Thyroid gland (tissue), 4 donors: ENCODE measurements at places on chromosomes 5 and 9. TPM values are rescaled to one million over a fixed set of nuclear protein-coding genes. Genes with fewer than 3 reads are reported as not detected.

DNA sequence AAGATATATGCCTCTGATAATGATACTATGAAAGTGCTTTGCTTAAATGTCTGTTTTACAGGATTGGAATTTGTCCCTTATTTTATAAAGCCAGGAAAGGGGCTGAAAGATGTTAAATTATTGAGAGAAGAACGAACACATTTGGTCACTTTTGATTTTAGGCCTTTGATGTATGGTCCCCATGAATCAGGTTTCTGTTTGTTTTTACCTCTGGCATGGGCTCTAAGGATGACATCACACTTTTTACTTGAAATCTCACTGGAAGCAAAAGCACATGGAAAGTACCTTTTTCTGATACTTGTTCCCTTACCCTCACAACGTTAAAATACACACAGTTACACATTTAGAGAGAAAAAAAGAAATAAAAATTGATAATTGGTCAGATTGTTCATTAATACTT is 6.9 kb downstream of the OTULIN start:
- no peak for DNase-seq

- no peak for DNase-seq
These were observed 27.8 kb downstream of the ROPN1L start for GRCh38 chr5:10469253-10470050.

DNA sequence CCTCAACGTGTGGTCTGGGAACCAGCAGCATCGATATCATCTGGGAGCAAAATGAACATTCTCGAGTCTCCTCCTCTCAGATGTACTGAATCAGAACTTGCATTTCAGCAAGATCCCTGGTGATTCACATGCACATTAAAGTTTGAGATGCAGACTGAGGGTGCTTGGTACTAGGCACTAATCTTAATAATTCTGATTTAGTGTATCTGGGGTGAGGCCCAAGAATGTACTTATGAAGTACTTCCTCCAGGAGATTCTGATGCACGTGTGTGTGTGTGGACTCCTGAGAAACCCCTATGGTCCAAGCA is 56.2 kb upstream of the EQTN start:
- no peak for DNase-seq

DNA sequence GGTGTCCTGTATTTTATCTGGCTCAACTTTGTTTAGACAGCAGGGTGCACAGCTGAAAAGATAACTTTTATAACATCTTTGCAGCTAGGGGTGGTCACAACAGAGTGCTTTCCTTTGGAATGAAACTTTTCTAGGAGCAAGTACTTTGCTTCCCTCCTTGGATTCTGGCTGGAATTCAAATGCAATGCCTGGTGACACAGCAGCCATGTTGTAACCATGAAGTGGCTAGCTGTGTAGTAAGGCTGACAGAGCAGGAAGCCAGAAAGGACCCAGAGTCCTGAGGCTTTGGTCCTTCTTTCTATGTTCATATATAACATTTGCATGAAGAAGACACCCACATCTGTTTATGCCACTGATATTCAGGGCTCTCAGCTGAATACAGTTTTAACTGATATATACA is 48.1 kb downstream of the TENT4A start:
- no peak for DNase-seq

The LVRN gene
- 4.7 TPM for total RNA-seq

- DNase-seq = no peak
These were observed 17.0 kb downstream of the PRRT1B start for GRCh38 chr9:131562032-131562959.

- peak; percentile 17 for DNase-seq
These were observed 397.8 kb downstream of the GADD45G start for GRCh38 chr9:90002397-90003271.

- no peak for DNase-seq
These were observed 193.5 kb downstream of the SEC61B start for GRCh38 chr9:99415606-99416005.

The CD72 gene
- 3.1 TPM for total RNA-seq

DNA sequence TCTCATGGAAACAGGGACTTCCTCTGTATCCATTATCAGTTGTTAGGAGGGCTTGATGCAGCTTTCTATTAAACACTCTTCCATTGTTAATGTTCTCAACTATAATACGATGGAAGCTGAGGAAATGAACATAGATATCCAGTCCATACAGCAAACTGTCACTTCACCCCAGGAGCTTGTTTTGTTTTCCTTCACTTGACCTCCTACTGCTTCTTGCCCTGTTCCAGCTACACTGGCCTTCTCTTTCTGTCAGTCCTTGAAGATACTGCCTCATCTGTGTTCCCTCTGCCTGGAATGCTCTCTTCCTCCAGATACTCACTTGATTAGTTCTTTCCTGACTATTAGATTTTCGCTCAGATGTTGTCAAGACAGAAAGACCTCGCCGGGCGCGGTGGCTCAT is 17.1 kb downstream of the CTNNA1 start:
- DNase-seq = no peak

The RIC1 gene
- total RNA-seq = 45.6 TPM

- DNase-seq = no peak
These were observed 461.3 kb downstream of the SPOCK1 start for GRCh38 chr5:137037848-137038247.

The NAIP gene
- total RNA-seq = 122 TPM

DNA sequence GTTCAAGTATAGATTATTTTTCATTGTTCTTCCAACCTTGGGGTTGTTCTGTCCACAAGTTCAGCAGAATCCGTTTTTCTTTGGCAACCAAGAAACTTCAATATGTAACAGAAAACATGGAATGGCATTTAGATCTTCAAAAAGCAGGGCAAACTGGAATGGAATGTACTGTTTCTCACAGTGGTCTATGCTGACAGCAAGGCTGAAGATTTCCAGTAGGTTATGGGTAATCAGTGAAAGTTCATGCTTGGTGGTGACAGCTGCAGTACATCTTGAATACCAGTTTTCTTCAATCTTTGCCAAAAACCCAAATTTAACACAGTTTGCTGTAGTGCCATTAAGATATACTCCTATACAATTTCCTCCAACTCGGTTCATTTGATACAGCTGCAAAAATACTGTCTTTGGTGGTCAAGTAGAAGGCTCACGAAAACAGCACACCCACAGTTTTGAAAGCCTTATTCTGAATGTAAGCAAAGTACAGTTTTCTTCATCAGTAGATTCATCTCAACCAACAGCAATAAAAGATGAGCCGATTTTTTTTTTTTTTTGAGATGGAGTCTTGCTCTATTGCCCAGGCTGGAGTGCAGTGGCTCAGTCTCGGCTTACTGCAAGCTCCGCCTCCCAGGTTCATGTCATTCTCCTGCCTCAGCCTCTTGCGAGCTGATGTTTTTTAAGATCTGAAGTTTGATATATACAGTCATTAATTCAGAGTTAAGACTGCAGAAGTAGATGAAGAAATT is 4.9 kb downstream of the TRIM52 start:
- DNase-seq = no peak

DNA sequence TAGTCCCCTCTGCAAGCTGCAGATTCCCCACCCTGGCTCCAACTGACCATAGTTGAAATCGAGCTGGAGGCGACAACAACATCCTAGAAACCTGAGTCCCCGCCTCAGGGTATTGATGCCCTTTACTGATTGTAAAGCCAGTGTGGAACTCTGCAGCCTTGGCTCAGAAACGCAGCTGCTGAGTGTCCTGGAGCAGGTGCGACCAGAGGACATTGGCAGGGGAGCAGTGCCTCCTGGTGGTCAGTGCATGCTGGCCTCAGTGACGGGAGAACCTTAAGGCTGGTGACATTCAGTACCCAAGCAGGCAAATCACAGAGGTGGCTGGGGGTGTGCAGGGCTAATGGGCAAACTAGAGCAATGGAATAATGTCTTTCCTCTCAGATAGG is 20.4 kb upstream of the ZNF354B start:
- DNase-seq = peak; percentile 67

The AGXT2 gene
- not detected for total RNA-seq

DNA sequence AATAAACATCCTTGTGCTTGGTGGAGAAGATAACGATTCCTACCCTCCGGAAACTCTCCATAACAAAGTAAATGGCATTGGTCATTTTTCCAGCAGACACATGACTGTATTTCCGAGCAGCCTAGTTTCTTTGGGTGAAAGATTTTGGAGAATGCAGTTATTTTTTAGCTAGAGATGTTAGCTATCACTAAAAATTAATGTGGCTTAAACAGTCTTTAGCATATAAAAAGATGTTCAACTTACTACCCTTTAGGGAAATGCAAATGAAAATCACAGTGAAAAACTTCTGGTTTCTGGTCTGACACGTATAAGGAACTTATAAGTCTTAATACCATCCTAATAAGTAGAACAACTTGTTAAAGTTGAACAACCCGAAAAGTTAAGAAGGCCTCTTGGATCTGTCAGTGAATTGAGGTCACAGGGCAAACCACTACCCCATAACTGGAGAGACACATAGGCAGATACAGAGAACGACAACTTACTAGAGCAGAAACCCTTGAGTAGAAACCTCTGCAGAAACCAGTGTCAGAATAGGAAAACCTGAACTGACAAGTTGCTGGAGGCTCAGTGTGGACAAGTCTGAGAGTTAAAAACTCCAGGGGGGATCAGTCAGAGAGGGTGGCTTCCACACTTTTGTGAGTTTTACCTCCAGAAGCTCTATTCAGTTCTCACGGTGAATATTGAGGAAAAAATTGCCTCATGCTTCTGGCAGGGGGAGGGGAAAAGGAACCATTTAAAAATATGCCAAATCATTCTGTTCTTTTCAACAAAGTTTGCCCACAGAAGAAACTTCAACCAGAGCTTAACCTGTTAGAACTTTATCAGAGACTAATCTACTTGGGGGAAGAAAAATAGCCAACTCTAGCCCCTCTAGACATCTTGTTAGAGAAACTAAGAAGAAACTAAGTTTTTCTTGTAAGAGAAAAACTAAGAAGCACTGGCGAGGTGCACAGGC is 325.2 kb upstream of the RPS23 start:
- no peak for DNase-seq

The PCA3 gene
- total RNA-seq = not detected

GRCh38 chr9:70590315-70590677 is 175.8 kb upstream of the KLF9 start:
- DNase-seq = no peak

The PCDH12 gene
- 7.7 TPM for total RNA-seq

The HMMR gene
- 0.56 TPM for total RNA-seq

DNA sequence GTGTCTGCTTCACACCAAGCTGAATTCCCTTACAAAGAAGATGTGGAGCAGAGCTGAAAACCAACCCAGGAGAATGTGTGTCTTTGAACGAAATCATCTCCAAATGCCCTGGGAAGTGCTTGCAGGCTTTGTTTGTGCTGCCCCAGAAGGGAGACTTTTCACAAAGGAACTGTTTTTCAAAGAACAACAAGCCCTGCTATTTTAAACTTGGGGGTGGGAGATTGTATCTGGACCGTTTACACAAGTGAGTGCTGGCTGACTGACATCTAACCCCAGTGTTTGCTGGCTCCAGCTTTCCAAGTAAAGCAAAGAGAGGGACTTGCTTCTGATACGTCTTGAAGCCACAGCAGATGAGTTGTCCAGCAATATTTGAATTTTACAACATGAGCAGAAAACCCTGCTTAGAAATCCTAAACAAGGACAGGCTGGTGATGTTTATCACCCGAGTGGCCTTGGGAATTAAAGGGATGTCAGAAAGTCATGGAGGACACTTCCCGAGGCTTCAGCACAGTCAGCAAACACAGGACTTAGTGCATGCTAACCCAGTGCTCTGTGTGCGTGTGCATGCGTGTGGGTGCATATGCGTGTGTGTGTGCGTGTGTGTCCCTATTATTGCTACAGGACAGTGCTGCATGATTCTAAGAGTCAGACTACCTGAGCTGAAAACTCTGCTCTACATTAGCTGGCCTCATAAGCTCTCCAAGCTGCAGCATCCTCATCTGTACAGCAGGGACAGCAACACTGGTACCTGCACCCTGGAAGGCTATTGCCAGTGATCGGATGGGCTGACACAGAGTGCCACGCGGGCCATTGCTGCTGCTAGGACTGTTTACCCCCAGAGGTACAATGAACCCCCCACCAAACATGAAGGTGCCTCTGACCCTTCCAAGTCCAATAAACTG is 1.4 kb downstream of the ADAMTS12 start:
- no peak for DNase-seq

DNA sequence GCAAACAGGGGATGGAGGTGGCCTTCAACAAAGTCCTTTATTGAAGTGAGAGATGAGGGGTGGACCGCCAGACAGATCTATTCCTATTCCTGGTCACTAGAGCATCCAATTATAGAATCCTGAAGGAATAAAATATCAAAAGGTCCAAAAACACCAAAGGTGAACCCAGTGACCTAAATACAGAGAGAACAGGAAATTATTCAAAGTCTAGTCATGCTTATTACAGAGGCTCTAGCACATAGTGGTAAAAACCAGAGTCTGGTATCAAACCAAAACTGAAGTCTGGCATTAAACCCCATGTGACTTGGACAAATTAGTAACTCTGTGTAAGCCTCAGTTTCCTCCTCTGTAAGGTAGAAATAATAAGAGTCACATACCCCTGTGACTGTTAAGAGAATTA is 100.5 kb upstream of the SNX2 start:
- no peak for DNase-seq

GRCh38 chr5:127072861-127073846 is at the start of gene C5orf63:
TSS of gene C5orf63 (minus strand) at chr5:127073502. CDS start at chr5:127058995, 14,507 bp downstream.
- peak; percentile 73 for DNase-seq

GRCh38 chr9:5876711-5877110 is 14.0 kb upstream of the MLANA start:
- DNase-seq = no peak

DNA sequence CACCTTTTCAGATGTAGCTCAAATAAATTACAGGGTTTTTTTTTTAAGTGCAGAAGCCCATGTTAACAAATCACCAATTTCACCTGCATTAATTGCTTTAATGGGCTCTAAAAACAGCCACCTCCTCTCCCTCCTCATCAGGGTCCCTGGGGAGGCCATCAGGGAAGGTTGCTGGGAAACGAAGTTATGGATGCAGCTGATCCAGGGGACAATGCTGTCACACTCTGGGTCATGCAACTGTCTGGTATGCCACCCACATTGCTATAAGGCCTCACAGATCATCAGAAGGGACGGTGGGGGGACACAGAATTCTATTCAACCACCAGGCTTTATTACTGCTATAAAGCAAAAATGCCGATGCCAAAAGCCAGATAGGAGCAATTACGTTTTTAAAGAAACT is 9.3 kb downstream of the WHRN start:
- DNase-seq = no peak

DNA sequence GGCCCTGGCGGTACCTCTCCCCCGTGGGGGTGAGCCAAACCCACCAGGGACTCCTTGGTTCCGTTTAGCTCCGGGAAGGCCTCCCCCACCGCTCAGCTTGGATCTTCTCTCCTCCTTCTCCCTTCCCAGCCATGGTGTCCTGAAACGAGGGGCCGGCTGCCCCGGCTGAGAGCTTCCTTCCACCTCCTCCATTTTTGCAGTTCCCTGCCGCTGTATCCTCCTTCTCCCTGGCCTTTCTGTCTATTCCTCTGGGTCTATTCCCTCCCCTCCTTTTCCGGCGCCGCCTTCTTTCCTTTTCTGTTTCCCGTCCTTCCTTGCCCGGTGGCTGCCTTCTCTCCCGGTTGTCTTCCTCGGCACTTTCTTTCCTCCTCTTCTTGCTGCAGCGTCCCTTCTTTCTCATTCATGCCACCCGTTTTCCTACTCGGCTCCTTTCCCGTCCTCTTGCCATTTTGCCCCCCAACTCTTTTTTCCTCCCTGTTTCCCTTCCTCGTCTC is 110.4 kb downstream of the LIFR start:
- DNase-seq = no peak

The EPB41L4B gene
- total RNA-seq = 72.7 TPM
